ENCODE measurements at places on chromosomes 11 and 22.

DNA sequence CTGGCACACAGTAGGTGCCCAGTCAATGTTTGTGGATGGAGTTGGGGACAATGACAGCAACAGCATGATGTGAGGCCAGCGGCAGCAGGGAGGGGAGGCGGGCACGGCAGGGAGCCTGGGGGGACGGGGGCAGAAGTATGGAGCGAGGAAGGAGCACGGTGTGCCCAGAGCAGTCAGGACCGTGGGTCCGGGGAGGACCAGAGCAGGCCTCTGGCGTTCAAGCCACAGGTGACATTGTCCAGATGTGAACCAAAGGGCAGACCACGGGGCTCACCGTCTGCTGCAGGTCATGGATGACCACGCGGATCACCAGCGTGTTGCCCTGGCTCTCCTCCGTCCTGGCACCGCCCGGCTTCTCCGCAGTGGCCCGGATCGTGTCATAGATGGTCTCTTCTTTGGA lies 105.5 kb downstream of the SHANK2 start:
- no peak for DNase-seq

GRCh38 chr11:9750551-9750950 lies 86.7 kb downstream of the SWAP70 start:
- DNase-seq = no peak

DNA sequence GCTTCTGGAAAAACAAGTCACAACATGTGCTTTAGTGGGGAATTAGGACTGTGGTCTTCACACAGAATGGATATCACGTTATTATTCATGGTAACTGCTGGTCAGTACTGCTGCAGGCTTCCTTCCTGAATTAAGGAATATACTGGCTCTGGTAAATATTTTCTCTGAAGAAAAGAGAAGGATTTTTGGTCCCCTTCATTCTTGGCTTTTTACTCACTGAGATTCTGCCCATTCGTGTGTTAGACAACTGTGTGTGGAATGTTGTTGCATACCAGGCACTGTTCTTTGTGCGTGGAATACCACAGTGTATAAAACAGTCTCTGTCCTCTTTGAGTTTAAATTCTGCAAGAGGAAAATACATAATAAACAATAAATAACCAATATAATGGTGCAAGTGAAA lies 80.3 kb downstream of the ALX4 start:
- DNase-seq = no peak

- DNase-seq = no peak
Measured at GRCh38 chr11:61046833-61047232, 55.5 kb upstream of the CD5 start.

DNA sequence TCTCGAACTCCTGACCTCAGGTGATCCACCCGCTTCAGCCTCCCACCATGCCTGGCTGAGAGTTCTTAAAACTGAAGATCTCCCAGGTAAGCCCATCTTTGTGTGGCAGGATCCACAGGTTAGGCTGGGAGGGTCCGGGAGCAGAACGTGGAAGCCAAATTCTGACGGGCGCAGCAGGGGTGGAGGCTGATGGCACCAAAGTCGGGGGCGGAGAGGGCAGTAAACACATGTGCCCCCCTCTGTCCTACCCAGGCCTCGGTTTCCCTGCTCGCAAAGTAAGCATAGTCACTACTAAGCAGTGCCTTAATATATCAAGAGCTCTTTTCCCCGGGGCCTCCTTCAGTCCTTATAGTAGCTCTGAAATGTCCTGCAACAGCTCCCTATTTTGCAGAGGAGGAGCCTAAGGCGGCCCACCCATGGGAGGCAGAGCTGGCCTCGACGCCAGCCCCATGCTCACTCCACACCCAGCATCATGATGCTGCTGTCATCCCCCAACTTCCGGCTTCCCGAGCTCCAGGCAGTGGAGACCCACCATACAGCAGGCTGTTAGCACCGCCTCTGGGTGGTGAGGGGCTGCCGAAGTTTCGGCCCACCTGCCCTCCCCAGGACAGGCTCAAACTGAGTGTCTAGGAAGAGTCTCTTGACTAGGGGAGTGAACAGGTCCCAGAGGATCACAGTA lies 230.0 kb downstream of the CTTN start:
- DNase-seq = no peak

DNA sequence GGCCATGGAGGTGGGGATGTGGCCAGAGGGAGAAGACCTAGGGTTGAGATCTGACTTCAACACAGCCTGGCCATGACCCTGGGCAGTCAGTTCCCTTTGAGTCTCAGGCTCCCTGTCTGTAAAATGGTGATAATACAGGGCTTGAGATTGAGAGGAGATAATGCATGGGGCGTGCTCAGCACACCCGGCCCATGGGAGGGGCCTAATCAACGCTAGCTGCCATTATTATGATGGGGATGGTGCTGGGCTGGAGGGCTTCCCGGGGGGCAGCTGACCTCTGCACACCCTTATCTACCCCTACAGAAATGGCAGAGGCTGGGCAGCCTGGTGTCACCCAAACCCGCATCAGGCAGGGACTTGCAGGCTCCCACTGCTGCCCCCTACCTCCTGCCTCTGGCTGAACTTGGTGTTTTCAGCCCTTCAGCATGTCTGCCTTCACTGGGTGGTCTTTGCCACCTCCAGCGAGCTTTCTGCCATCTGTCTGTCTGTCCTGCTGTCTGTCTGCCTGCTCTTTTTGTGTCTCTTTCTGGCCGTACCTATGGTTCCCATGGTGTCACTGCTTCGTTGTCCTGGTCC lies 84.5 kb downstream of the CACNA1I start:
- DNase-seq = no peak

- DNase-seq = no peak
Measured at GRCh38 chr22:33542153-33542552, 378.1 kb downstream of the LARGE1 start.

DNA sequence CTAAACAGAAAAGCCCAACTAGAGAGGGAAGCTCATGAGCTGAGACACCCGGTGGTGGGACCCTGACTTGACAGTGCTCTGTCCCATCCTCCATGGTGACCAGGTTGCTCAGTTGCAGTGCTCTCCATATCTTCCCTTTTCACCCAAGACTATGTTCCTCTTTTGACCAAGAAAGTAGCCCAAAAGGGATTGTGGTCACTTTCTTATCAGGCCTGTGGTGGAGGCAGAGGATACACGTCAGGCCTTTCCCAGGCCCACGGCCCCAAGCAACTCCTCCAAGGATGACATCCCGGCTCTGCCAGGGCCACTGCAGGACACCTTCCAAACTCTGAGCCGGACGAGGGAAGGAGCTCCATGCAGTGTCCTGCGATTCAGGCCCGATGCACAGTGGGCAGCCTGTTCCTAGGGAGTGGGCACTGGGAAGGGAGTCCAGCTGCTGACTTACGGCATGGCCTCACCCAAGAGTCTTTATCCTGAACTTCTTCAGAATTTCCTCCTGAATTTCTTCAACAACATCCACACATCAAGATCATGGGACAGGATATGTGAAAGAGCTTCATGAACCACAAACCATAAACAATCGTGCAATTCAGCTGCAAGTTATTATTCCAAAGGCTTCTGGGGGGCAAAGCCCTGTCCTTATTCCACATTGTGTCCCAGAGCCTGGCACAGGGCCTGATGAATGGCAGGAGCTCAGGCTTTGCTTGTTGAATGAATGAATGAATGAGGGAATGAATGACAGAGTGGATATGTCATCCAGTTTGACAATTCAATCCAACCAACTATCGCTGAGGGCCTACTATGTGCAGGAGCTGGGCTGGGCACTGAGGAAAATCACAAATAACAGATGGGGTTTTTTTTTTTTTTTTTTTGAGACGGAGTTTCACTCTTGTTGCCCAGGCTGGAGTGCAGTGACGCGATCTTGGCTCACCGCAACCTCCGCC lies 36.0 kb upstream of the MYH9 start:
- DNase-seq = no peak

GRCh38 chr11:10319702-10320558 lies 15.1 kb downstream of the ADM start:
- DNase-seq = no peak

DNA sequence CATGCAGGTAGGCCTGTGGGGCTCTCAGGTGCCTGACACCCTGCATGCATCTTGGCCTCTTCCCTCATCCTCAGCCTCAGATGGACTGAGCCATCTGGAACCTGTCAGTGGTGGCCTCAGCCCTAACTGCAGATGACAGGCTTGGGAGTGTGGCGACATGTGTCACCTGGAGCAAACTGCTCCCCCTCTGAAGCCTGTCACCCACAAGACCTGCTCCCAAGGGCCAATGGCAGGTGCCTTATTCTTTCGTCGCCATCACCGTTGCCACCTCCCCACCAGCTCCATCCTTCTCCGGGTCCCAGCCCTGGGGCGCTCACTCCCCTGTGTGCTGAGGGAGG lies 3.6 kb upstream of the SEPTIN5 start:
- DNase-seq = no peak

DNA sequence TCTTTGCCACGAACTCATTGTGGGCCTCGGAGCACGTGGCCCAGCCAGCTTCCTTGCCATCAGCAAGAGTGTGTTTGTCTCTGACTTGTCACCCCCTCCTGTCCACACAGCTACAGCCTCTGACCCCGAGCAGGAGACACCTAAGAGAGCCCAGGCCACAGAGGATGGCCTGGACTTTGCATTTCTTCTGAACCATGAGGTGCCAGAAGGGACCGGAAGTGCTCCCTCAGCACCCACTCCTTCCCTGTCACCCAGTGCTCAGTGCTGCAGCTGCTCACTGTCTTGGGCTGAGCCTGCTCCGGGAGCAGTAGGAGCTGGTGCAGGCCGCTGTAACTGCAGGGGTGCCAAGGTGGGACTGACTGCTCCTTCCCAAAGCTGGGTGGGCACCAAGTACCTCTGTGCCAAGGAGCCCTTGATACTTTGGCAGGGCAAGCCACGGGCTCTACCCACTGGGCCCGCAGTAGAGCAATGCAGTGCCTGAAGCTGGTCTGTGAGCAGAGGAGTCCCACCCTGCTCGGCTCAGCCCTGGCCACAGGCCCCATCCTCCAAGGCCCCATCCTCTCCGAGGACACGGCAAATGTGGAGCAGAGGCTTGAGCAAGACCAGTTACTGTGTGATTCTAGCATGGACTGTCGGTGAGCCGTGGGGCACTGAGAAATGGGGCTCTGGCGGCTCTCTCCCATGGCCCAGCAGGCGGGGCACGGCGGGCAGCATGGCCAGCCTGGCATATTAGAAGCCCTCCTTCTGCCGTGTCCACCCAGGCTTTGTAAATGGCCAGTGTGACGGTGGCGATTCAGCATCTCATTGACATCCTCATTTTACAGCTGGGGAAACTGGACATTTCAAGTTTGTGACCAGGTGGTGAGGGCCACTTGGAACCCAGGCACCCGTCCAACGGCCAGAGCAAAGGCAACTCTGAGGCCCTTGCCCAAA lies 6.3 kb downstream of the GRK2 start:
- DNase-seq = no peak

- no peak for DNase-seq
Measured at GRCh38 chr11:84899740-84900139, 727.4 kb downstream of the DLG2 start.

- no peak for DNase-seq
Measured at GRCh38 chr11:72293910-72294615, 50.1 kb upstream of the PHOX2A start.

DNA sequence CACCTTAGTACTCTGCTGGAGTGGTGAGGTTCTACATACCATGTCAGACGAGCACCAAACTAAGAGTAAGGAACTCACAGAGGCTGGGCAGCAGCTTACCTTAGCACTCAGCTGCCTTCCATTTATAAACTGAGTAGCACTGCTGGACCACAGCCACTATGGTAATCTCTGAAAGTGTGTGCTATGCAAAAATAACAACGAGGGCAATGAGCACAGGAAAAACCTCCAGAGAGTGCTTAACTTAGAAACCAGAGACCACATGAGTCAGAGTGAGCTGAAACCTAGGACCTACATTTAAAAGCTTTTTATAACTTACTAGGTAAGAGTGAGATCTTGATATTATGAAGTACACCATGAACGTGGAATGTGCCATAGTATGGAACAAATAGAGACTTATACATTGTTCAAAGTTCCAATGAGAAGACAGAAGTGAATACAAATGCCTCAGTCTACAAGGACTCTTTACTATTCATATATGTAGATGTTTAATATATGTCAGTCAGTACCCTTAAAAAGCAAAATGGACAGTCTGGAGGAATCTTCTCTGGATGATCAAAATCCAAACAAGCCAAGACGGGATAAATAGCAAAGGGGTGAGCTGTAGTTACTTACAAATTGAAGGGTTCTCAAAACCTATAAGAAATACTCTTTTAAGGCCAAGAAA lies 17.2 kb upstream of the CD59 start:
- no peak for DNase-seq

GRCh38 chr22:45657701-45658100 lies 13.9 kb upstream of the ATXN10 start:
- DNase-seq = no peak

DNA sequence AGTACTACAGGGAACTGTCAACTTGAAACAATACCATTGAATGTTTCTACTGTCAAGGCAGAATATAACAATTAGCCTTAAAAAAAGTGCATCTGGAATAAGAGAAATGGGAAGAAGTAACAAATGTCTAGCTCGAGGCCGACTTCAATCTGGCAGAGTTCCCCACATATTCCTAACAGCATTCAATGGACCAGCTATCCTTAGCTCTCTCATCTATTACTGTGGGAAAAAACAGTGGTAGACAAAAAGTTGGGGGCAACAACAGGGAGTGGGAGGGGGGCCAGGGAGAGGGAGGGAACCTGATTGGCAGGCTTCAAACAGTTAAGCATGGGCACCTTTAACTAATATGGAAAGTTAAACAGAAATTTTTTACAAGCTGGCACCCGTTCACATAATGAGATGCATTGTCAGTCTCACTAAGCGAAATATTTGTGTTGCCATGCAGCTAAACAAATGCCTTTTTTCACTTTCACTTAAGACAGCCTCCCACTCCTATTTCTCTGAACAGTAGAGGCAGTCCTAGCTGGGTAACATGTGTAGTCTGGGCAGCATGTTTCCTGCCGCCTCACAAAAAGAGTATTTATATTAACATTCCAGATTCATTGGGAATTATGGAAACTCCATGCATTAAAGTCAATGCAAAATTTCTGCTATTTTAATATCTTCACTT lies 62.2 kb upstream of the SOX6 start:
- no peak for DNase-seq

GRCh38 chr11:2267851-2268728 lies 2.3 kb downstream of the ASCL2 start:
- DNase-seq = no peak

GRCh38 chr11:2554338-2555207 lies 109.8 kb downstream of the KCNQ1 start:
- no peak for DNase-seq

- DNase-seq = no peak
Measured at GRCh38 chr11:129972611-129973010, 30.0 kb downstream of the PRDM10 start.

DNA sequence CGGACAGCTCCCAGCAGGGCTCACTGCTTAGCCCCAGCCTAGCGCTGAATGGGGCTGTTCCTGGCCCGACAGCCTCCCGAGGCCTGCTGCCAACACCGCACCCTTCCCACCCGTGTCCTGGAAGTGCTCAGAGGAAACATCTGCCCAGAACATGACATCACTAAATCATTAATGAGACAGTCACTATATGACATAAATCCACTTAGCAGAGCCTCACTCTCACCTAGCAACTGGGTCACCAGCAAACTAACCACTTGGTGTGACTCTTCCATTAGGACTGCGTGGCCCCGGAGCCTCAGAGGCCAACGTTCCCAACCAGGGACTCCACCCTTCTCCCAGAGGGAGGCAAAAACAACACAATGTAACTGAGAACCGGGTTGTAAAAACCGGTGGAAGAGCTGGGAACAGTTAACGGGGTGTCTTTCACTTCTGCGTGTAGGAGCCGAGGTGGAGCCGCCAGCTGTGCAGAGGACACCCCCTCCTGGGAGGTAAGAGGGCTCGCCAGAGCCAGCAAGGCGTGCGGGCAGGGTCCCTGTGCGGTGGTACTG lies 21.4 kb upstream of the PACSIN2 start:
- no peak for DNase-seq

GRCh38 chr11:116819049-116819448 lies 4.1 kb downstream of the APOA4 start:
- no peak for DNase-seq

Measured in stimulated activated CD8-positive, alpha-beta memory T cell treated with anti-CD3 and anti-CD28 coated beads, Interleukin-7, amount 100 ng/mL, for 1 hour (primary cell).